Lung microvascular endothelial cell (primary cell): ENCODE measurements at places on chromosomes 4 and X. TPM values are rescaled to one million over a fixed set of nuclear protein-coding genes. Genes with fewer than 3 reads are reported as not detected.

GRCh38 chrX:134545510-134545909 is 85.5 kb downstream of the HPRT1 start:
- no peak for DNase-seq

DNA sequence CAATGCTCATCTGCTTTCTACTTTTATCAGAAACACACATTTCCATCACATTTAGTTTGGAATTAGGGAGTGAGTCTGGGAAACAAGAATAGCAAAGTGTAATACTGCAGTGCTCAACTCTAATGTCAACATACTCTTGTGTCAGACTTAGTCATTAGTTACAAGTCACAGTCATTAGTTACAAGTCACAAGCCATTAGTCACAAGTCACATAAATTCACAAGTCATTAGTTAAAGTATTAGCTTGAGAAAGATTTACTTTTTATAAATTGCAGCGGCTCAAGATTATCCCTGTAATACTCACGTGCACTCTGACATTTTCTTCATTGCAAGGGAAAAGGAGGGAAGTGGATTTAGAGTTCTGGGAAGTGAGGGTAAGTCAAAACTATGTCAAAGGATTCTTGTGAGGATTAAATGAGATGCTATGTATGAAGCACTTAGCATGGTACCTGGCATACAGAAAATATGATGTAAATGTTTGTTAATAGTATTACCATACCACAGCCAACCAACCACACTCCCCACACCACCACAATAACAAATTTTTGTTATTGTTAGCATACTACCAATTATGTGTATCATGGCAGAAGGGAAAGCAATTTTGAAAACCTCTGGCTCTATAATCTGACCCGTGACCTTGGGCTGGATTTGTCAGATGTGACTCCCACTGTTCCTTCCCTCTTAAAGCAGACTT is 116.6 kb downstream of the ARHGAP24 start:
- DNase-seq = no peak

DNA sequence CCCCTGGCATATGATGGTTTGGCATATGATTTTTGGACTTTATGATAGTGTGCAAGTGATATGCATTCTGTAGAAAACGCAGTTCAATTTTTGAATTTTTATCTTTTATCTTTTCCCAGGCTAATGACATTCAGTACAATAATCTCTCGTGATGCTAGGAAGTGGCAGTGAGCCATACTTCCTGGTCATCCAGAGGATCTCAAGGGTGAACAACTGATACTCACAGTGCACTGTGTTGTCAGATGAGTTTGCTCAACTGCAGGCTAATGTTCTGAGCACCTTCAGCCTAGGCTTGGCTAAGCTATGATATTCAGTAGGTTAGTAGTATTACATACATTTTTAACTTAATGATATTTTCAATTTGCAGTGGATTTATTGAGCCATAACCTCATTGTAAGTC is 405.3 kb downstream of the PCDH7 start:
- peak; percentile 52 for DNase-seq

GRCh38 chr4:154822775-154823174 is 41.7 kb downstream of the RBM46 start:
- no peak for DNase-seq

Gene SYNPO2
- total RNA-seq = 0.20 and 0.22 TPM in 2 replicates

DNA sequence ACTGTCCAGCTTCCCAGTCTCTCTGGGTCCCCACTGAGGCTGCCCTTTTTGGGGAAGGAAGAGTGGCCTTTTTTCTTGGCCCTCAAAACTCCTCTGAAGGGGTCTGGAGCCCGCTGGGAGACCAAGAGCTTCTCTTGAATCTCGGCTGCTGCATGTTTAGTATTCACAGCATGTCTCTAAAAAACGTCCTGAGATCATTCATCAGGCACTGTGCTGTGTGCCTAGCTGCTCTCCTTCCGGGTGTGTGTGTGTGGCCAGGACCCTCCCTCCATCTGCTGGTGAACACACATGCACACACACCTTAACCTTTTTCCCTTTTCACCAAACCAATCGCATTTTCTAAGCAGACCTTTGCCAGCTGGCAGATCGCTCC is 841 bp upstream of the FRMPD3 start:
- no peak for DNase-seq

- no peak for DNase-seq
Observed at GRCh38 chr4:16865897-16866283, 32.6 kb downstream of the LDB2 start.
